Dermis microvascular lymphatic vessel endothelial cell (primary cell): ENCODE measurements at places on chromosomes 4 and X. TPM values are rescaled to one million over a fixed set of nuclear protein-coding genes. Genes with fewer than 3 reads are reported as not detected.

FREM3 gene
- total RNA-seq: 0.13 TPM in 2 replicates

CDS1 gene
- under 0.01 TPM in 1 of 2 replicates, not detected in the other for total RNA-seq

UNC5C gene
- total RNA-seq: not detected in 2 replicates

DNA sequence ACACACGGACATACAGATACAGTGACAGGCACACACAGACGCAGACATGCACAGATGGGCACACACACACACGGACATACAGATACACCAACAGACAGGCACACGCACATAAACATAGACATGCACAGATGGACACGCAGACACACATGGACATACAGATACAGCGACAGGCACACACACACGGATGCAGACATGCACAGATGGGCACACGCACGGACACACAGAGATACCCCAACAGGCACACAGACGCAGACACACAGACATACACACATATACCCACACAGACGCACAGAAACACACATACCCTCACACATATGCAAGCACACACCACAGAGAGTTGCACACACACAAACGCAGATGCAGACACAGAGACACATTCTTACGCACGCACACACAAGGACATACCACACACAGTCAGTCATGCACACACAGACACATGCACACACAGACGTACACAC lies 24.4 kb upstream of the SLC25A6 start:
- no peak for DNase-seq

GRCh38 chr4:26866203-26866602 lies 5.6 kb downstream of the STIM2 start:
- DNase-seq: no peak

- DNase-seq: no peak
Measured at GRCh38 chrX:105375816-105376215, 155.3 kb upstream of the TEX13A start.

DNA sequence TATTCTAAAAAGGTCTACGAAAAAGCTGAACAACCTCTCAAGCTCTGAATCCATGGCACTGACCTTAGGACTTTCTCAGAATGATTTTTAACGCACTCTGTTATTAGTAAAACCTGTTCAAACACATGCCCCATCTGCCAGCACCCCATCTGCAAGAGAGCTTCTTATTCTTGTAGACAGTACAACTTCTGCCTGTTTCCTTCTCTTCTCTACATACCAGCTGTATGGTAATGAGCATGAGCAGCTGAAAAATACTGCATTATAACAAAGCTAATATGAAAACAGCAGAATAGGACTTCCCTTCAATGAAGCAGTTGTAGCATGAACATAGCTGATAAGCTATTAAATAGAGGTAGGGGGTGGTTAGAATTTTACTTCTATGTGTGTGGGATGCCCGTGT lies 167.9 kb downstream of the FBXW7 start:
- DNase-seq: no peak
